ENCODE measurements at places on chromosomes 1 and 21. TPM values are rescaled to one million over a fixed set of nuclear protein-coding genes. Genes with fewer than 3 reads are reported as not detected.

KIF21B gene
- 2.9 TPM for total RNA-seq

SRRM1 gene
- 43.4 TPM for total RNA-seq

WNT4 gene
- not detected for total RNA-seq

SMIM1 gene
- total RNA-seq: not detected

HES4 gene
- total RNA-seq: 3.0 TPM

ADAMTS4 gene
- 1.5 TPM for total RNA-seq

SLFNL1 gene
- total RNA-seq: not detected

LRRC7 gene
- not detected for total RNA-seq

GNB1 gene
- total RNA-seq: 125 TPM

WDR64 gene
- total RNA-seq: not detected

SH2D5 gene
- 77.1 TPM for total RNA-seq

SEMA4A gene
- 6.6 TPM for total RNA-seq

RGS1 gene
- total RNA-seq: not detected

LYPLA2 gene
- 112 TPM for total RNA-seq
